ENCODE measurements at places on chromosomes 1 and 21. TPM values are rescaled to one million over a fixed set of nuclear protein-coding genes. Genes with fewer than 3 reads are reported as not detected.
A peak's percentile ranks its signal among the peaks of the same experiment; 100 is the strongest.

DNA sequence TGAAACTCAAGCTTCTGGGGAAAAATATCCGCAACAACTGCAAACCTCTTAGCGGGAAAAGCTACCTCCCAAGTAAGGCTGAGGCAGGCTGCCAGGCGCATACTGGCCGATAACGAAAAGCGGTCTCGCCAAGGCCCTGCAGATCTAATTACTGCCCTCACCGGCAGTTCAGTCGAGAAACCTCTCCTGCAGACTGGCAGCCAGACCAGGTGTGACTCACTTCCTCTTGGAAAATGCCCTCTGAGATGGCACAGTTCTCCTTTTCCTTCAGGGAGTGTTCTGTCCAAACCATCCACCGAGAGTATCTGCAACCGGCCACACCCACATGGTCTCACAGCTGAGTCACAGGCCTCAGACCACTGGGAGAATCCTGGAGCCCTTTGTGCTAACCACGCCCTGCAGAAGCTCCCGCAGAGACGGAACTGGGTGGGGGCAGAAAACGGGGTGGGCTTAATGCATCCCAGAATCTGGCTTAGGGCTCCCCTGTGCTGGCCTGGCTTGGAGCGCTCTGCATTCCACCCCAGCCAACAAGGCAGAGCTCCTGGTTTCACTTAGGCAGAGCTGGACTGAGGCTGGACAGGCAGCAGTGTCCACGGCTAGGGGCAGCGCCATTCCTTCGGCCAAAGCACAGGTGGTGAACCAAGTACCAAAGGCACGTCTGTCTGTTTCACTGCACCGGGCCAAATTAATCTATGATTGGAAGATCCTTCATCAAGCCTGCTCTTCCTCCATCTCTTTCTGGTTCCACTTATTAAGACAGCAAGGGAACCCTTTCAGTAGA lies 1.2 kb downstream of the S100A10 start:
- H3K36me3 ChIP-seq, result peaks cover 83% of the 10 kb centered on the region
- H3K4me1 ChIP-seq, result peaks cover 54% of the 10 kb centered on the region
- H3K4me3 ChIP-seq, result peak overlapping the region; percentile 90
- no peaks in the 10 kb centered on the region for H3K27me3 ChIP-seq
- H3K27ac ChIP-seq, result peak overlapping the region; percentile 88
- peak; percentile 96 for DNase-seq

RIPPLY3 gene
- 0.17 TPM for total RNA-seq

DMRTA2 gene
- total RNA-seq, result 0.19 TPM

DNA sequence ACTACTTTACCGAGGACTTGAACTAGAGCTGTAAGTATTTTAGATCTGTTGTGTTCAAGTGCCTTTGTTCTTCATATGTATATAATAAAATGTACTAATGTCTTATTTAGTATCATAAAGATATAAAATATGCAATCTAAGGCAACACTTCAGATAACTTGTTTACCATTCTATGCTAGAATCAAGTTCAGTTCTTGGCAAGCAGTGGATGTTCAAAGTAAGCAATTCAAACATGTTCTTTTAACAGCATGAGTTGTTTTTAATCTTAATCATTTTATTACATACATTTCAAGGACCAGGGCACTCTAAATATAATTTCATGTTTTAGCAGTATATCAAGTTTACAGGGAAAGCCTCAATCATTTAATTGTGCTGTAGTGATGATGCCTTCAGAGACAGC lies 47.0 kb downstream of the ZC3H11B start:
- H3K36me3 ChIP-seq, result no peaks in the 10 kb centered on the region
- no peaks in the 10 kb centered on the region for H3K27me3 ChIP-seq

DNA sequence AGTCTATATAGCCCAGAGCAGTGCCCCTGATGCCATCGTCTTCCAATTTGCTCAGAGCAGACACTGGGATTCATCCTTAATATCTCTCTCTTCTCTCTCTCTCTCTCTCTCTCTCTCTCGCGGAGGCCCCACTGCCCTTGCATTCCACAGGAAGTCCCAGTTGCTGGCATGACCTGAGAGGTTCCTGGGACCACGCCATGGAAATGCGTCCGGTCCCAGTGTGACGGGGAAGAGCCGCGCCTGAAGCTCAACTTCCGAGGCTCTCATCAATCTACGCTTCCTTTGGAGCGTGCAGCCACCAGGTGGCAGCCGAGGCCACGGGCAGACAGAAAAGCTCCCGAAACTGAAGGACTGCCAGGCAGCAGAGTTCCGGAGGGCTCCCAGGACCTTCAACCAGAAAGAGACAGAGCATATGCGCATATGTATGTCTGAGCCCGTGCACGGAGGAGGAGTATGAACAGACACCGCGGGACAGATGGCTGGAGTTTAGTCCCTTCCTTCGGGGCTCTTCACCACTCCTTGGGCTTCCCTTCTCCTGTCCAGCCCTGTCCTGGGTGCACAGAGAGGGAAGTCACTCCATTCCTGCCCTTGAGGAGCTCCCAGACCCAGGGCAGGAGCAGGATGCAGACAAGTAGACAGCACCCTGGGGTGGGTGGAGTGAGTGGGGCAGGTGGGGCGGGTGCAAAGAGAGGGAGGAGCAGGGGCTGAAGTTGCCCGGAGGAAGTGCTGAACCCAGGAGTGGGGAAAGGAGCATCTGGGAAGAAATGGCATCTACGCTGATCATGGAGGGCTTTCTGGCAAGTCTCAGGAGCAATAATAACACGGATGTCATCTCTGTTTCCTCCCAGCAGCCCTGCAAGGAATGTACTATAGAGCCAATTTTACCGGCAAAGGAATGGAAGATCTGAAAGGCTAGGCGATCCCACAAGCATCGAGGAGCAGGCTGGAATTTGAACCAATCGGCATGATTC lies 10.5 kb downstream of the PDZK1IP1 start:
- H3K4me1 ChIP-seq, result peaks cover 55% of the 10 kb centered on the region
- H3K4me3 ChIP-seq, result peak overlapping the region; percentile 56
- DNase-seq, result peak; percentile 95
- H3K27me3 ChIP-seq, result no peaks in the 10 kb centered on the region
- peak overlapping the region; percentile 62 for H3K27ac ChIP-seq
- H3K36me3 ChIP-seq, result peaks cover 50% of the 10 kb centered on the region

GRCh38 chr1:152961226-152961891 lies 9.1 kb upstream of the SPRR4 start:
- no peaks in the 10 kb centered on the region for H3K36me3 ChIP-seq
- H3K27ac ChIP-seq, result no peak overlapping the region
- DNase-seq, result no peak

CD84 gene
- not detected for total RNA-seq

GRCh38 chr1:119883826-119884225 lies 12.5 kb downstream of the ADAM30 start:
- peaks cover 20% of the 10 kb centered on the region for H3K27me3 ChIP-seq
- H3K36me3 ChIP-seq, result no peaks in the 10 kb centered on the region
- no peak overlapping the region for H3K4me3 ChIP-seq
- H3K27ac ChIP-seq, result no peak overlapping the region
- H3K4me1 ChIP-seq, result no peaks in the 10 kb centered on the region

GSTM2 gene
- 2.5 TPM for total RNA-seq

DNA sequence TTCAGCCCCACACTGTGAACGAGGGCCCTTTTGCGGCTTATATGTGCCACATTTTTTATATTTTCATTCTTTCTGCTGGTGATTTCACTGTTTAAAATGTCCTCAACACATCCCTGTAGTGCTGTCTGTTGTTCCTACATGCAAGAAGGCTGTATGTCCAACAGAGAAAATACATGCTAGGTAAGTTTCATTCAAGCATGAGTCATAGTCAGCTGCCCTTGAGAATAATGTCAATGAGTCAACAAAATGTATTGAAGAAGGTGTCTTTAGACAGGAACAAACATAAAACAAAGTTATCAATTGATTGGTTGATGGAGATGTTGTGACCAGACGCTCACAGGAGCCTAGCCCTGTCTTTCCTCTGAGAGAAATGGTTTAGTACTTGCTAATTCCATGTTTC lies 553.4 kb downstream of the PLPP3 start:
- no peaks in the 10 kb centered on the region for H3K4me1 ChIP-seq
- no peak overlapping the region for H3K4me3 ChIP-seq

GRCh38 chr1:25774921-25775771 lies 24.8 kb upstream of the SELENON start:
- no peak overlapping the region for H3K4me3 ChIP-seq
- H3K4me1 ChIP-seq, result peaks cover 33% of the 10 kb centered on the region
- H3K27me3 ChIP-seq, result peaks cover 26% of the 10 kb centered on the region
- H3K36me3 ChIP-seq, result no peaks in the 10 kb centered on the region
- H3K27ac ChIP-seq, result no peak overlapping the region
- peak; percentile 11 for DNase-seq
